ENCODE measurements at places on chromosomes 13 and 19.

GRCh38 chr19:52725528-52725961, 9.3 kb downstream of the ZNF611 start:
- no peak for DNase-seq

GRCh38 chr13:44857061-44857460, 132.2 kb downstream of the NUFIP1 start:
- DNase-seq = no peak

DNA sequence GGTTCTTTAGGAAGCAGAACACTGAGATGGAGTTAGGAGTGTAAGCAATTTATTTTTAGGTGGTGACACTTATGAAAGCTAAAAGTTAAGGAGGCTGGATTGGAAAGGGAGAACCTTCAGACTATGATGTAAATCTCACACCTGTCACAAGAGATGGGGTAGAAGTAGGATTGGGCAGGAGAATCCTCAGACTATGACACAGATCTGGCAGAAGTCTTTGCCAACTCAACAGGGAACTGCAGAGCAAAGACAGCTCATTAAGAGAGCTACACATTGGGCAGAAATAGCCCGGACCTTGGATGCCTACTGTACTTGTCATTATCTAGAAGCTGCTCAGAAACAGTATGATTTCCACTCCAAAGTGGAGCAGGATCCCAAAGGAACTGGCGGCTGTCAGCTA, 134.4 kb downstream of the DNAJC15 start:
- DNase-seq = no peak

DNA sequence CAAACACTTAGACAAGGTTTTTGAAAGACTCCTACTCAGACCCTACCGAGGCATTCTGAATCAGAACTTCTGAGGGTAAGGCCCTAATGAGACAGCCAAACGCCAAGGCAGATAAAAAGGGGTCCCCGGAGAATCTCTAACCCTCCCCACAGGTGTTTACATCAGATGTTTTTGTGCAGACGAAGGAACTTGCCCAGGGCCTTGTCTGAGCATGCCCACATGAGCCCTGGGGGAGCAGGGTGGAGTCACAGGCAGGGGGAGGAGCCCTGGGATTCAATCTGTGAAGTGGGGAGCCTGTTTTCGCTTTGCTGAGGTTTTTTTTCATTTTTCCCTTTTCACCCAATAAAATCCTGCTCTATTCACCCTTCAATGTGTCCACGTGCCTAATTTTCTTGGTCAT, 61.6 kb upstream of the MED4 start:
- no peak for DNase-seq

GRCh38 chr13:32001154-32001768, 30.3 kb upstream of the FRY start:
- DNase-seq = peak; percentile 39

DNA sequence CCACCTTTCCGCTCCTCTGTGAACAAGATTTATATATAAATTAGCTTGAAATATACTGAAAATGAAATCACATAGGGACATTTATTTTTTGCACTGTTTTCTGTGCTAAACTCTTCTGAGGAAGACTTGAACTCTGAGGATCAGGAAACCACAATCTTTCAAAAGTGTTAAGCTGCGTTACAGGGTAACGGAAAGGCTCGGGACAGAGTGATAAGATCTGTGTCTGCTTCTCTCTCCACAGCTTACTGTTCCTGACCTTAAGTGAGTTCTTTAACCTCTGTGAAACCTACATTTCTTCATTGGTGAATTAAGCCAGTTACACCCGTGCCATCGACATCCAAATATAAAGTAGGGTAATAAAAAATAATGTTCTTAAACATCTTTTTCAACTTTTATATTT, 38.9 kb downstream of the DACH1 start:
- DNase-seq = no peak

GRCh38 chr13:46367617-46368327, 19.3 kb downstream of the RUBCNL start:
- peak; percentile 33 for DNase-seq

- DNase-seq = no peak
These were observed 14.3 kb downstream of the CRX start for GRCh38 chr19:47836038-47836437.

DNA sequence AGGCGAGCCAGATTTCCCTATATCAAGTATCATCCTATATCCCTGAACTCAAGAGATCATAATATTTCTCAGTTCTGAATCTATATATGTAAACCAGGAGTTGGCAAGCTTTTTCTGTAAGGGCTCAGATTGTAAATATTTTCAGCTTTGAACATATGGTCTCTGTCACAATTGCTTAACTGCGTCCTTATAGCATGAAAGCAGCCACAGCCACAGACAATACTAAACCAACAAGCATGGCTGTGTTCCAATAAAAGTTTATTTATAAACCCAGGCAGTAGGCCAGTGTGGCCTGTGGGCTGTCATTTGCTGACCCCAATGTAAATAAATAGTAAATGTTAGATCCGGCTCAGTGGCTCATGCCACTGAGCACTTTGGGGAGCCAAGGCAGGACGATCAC, 12.2 kb upstream of the MYH14 start:
- DNase-seq = no peak

- DNase-seq = peak; percentile 43
These were observed 44.5 kb upstream of the GTF3A start for GRCh38 chr13:27379694-27380641.

GRCh38 chr19:30105727-30106126, 163.7 kb downstream of the URI1 start:
- no peak for DNase-seq

DNA sequence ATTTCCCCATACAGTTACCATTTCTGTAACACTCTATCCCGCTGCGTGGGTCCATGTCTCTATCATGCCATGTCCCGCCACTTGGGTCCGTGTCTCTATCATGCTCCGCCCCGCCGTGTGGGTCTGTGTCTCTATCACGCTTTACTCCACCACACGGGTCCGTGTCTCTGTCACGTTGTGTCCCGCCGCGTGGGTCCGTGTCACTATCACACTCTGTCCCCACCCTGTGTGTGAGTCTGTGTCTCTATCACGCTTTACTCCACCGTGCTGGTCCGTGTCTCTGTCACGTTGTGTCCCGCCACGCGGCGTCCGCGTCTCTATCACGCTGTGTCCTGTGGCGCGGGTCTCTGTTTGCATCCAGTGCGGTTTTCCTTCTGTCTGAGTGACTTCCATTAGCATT, 11.6 kb downstream of the ADPRHL1 start:
- DNase-seq = no peak

Measured in RPMI7951 (cell line).